NCI-H2081 treated with DMSO at 0.1 percent for 48 hours (cell line): ENCODE measurements at places on chromosomes 11 and 22.

DNA sequence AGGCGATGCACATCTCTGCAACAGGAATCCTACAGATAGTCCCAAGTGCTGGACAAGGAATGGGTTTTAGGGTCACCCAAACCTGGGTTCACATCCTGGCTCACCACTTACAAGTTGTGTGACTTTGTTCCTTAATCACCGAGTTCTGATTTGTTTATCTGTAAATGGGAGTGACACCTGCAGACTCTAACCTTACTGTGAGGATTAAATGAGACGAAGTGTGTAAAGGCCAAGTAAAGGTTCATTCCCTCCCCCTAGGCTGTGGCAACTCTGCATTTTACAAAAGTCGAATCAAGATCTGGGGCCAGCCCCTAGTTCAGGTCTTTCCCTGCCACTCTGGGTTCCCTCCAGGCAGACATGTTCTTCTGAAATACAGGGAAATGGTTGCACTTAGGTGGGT lies 34.9 kb downstream of the SERPINH1 start:
- DNase-seq: no peak

DNA sequence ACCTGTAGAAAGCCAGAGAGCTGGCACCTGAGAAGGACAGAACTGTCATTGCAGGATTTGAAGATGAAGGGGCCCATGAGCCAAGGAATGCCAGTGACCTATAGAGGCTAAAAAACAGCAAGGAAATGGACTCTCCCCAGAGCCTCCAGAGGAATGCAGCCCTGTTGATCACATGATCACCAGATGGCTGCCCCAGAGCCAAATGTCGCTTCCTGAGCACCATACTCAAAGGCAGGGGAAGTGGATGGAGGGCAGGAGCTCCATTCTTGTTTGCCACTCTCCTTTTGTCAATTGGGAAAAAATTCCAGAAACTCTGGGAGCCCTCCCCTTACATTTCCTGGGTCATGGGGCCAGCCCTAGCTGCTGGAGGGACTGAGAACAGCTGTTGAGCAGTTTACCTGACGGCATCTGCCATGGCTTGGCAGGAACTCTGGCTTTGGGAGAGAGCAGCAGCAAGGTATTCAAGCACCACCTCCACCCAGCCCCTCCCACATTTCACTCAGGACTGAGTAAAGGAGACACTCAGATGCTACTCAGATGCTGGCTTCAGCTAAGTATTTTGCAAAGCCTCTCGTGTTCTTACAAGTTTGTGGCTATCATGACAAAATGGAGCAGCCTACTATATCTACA lies 46.9 kb downstream of the DKK3 start:
- DNase-seq: no peak

DNA sequence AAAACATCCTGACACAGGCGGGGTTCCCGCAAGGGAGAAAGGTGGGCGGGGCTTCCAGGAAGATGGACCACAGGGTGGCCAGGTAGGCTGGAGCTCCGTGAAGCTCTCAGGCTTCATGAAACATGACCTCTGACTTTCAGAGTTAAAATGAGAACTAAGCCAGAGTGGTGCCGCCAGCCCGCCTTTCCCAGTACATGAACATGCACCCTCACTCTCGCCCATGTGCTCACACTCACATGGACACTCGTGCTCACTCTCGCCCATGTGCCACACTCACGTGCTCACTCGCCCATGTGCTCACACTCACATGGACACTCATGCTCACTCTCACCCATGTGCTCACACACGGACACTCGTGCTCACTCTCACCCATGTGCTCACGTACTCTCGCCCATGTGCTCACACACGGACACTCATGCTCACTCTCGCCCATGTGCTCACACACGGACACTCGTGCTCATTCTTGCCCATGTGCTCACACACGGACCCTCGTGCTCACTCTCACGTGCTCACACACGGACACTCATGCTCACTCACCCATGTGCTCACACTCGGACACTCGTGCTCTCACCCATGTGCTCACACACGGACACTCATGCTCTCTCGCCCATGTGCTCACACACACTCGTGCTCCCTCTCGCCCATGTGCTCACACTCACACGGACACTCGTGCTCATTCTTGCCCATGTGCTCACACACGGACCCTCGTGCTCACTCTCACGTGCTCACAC lies 10.0 kb downstream of the RNH1 start:
- DNase-seq: no peak

GRCh38 chr11:18313965-18314763 lies 7.8 kb downstream of the HPS5 start:
- no peak for DNase-seq

DNA sequence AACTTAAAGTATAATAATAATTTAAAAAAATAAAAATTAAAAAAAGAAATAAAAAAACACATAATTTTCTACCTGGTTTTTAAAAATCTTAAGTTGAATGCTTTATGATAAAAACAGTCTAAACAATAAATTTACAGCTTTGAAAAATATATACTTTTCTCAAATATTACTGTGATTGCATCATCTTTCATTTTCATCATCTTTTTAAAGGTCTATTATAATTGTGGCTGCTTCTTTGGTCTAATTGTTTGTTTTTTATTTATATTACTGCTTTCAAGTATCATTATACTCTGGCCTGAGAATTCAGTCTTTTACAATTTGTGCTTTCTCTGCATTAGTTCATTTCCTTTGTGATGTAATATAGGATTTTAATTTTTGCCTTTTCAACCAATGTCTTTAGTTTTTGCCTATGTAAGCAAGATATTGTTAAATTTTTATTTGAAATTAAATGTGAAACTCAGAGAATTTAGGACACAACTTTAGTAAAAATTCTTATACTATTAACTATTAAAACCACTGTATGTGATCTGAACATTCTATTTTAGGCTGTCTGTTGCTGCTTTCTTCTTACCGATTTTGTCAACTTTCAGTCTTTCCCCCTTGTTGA lies 7.3 kb downstream of the CYP2R1 start:
- DNase-seq: no peak

DNA sequence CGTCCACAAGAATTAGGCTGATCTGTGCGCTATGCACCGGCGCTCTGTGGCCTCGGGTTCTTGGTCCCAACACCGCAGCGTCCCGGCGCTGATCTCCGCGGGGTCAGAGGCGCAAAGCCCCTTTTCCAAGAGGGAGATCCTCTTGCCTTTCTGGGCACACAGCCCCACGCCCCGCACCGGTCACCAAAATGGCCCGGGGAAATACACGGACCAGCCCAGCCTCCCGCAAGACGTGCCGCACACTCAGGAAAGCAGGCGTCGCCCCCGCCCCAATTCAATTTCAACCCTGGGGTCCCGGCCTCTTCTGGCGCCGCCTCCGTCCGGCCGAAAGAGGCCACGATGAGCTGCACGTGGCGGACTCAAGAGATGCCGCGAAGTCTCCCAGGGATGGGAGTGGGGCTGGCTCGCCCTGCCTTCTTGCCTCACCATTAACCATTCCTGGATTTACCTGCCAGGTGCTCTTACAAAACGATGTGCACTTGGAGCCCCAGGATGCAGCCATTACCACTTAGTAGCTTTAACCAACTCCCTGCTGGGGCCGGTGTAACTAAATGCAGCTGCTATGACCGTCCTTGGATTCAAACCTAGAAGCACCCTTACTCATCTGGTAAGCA lies 10.5 kb downstream of the PIWIL3 start:
- no peak for DNase-seq

DNA sequence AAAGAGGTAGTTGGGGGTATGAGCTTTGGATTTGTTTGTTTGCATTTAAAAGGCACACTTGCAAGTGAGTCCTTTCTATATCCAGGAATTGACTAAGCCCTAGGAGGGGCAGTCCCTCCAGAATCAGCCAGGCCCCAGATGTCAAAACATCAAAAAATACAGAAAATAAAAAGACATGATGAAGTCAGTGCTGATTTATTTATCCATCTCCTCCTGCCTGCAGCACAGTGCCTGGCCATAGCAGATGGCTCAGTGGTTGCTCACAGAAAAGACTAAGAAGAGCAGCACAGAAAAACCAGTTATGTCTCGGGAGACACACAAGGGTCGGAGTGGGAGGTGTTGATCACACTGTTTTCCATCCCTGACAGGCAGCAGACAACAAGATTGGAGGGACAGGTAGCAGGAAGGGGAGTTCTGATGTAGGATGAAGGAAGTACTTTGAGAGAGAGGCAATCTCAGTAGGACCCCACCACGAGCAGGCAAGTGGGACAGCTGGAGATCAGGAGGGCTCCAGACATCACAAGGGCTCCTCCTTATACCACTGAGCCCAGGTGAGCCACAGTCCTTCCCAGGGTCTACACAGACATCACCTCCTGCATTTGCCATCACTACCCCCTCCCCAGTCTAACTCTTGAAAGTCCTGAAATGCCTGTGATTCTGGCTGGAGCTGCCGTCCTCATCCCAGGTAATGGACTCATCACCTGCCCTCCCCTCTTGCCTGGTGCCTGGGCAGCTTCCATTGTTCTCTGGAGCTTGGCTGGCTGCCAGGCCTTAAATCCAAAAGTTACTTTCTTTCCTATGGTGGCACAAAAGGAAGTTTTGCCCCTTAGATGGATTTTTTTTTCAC lies 32.3 kb downstream of the TMPRSS5 start:
- DNase-seq: no peak
